Fibroblast of lung (primary cell): ENCODE measurements at places on chromosomes 7 and 10. TPM values are rescaled to one million over a fixed set of nuclear protein-coding genes. Genes with fewer than 3 reads are reported as not detected.
A peak's percentile ranks its signal among the peaks of the same experiment; 100 is the strongest.

The COL26A1 gene
- total RNA-seq: not detected in 2 replicates

- H3K27me3 ChIP-seq: no peaks in the 10 kb centered on the region
- H3K36me3 ChIP-seq: no peaks in the 10 kb centered on the region
- H3K4me1 ChIP-seq: peaks cover 30% of the 10 kb centered on the region
- peak; percentile 76 for DNase-seq
- peak overlapping the region; percentile 91 for H3K27ac ChIP-seq
Observed at GRCh38 chr10:33129996-33130386, 172.0 kb upstream of the ITGB1 start.

The MOSPD3 gene
- total RNA-seq: 3.9 and 5.9 TPM in 2 replicates

The CPVL gene
- 0.17 and 0.51 TPM in 2 replicates for total RNA-seq

The CHCHD2 gene
- 224 and 338 TPM in 2 replicates for total RNA-seq

The TCERG1L gene
- not detected in 2 replicates for total RNA-seq

DNA sequence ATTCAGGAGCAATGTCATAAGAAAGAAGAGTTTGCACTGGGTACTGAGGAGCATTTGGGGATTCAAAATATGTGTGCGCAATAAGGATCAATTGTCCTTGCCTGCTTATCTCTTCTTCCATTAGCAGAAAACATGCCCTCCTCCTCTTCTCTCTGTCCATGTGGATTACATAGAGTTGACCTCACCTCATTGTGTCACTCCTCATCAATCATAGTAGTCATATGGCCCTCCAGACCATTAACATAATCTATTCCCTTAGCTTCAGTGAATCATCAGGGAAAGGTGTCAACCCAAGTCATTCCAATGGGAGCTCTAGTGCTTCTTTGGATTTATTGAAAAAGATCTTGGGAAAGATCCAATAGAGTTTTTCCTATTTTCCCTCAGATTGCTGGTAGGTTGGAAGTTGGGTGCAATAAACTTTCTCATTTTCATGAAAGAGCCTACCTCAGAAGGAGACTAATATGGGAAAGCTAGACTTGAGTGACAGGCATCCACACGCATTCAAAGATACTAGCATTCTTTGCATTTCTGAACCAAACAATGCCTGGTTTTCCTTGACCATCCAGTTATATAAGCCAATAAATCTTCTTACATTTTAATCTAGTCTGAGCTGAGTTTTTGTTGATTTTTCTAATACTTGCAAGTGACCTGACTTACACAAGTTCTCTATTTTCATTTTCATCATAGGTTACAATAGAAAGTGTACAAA is 71.5 kb upstream of the FAM13C start:
- peak; percentile 19 for DNase-seq
- H3K4me1 ChIP-seq: peaks cover 6% of the 10 kb centered on the region
- H3K27ac ChIP-seq: no peak overlapping the region
- no peaks in the 10 kb centered on the region for H3K36me3 ChIP-seq

DNA sequence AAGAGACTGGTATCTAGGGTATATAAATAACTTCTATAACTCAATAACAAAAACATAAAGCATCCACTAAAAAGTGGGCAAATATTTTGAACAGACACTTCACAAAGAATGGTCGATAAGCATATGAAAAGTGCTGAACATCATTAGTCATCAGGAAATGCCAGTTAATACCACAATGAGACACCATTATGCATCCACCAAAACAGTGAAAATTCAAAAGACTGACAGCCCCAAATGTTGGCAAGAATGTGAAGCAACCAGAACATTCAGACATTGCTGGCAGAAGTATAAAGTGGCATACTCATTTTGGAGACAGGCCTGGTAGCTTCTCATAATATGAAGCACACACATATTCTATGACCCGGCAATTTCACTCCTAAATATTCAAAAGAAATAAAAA is 26.5 kb upstream of the GSAP start:
- DNase-seq: no peak
- peaks cover 7% of the 10 kb centered on the region for H3K4me1 ChIP-seq
- H3K36me3 ChIP-seq: no peaks in the 10 kb centered on the region
- H3K27me3 ChIP-seq: no peaks in the 10 kb centered on the region

The GSTO2 gene
- total RNA-seq: 2.1 and 3.1 TPM in 2 replicates

- H3K27me3 ChIP-seq: no peaks in the 10 kb centered on the region
- H3K4me3 ChIP-seq: no peak overlapping the region
- no peaks in the 10 kb centered on the region for H3K4me1 ChIP-seq
- no peak for DNase-seq
- no peaks in the 10 kb centered on the region for H3K36me3 ChIP-seq
- H3K27ac ChIP-seq: no peak overlapping the region
Observed at GRCh38 chr10:128497660-128498377, 371.6 kb upstream of the MKI67 start.

GRCh38 chr7:99184532-99185218 is 23.2 kb downstream of the KPNA7 start:
- no peak overlapping the region for H3K4me3 ChIP-seq
- no peak overlapping the region for H3K27ac ChIP-seq
- no peak for DNase-seq
- no peaks in the 10 kb centered on the region for H3K4me1 ChIP-seq
- H3K36me3 ChIP-seq: no peaks in the 10 kb centered on the region
- no peaks in the 10 kb centered on the region for H3K27me3 ChIP-seq

- peaks cover 7% of the 10 kb centered on the region for H3K4me1 ChIP-seq
- no peak for DNase-seq
- H3K4me3 ChIP-seq: no peak overlapping the region
- H3K27ac ChIP-seq: no peak overlapping the region
- no peaks in the 10 kb centered on the region for H3K36me3 ChIP-seq
- no peaks in the 10 kb centered on the region for H3K27me3 ChIP-seq
Observed at GRCh38 chr10:103833731-103834365, 21.5 kb downstream of the SH3PXD2A start.

DNA sequence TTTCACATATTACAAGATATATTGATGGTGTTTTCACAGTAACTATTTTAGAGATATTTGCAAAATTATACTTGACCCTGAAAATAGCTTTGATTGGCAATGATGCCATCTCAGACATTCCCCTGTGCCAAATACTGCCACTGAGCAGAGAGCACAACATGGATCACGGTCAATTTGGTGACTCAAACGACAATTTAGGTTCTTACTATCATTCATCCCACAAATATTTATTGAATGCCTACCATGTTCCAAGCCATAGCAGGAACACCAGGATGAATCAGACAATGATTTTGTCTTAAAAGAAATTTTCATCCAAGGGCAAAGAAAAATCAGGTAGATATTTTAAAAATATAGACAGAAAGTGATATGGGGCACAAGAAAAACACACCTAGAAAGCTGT is 153.2 kb upstream of the ADO start:
- no peak overlapping the region for H3K27ac ChIP-seq
- H3K36me3 ChIP-seq: no peaks in the 10 kb centered on the region
- no peaks in the 10 kb centered on the region for H3K27me3 ChIP-seq
- no peaks in the 10 kb centered on the region for H3K4me1 ChIP-seq
- H3K4me3 ChIP-seq: no peak overlapping the region

DNA sequence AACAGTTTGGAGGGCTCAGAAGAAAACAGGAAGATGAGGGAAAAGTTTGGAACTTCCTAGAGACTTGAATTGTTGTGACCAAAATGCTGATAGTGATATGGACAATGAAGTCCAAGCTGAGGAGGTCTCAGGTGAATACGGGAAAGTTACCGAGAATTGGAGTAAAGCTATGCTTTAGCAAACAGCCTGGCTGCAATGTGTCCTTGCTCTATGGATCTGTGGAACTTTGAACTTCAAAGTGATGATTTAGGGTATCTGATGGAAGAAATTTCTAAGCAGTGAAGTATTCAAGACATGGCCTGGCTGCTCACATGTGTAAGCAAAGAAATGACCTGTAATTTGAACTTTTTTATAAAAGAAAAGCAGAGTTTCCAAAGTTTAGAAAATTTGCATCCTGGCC is 240.2 kb upstream of the KLF14 start:
- H3K27me3 ChIP-seq: no peaks in the 10 kb centered on the region
- H3K4me3 ChIP-seq: no peak overlapping the region
- DNase-seq: no peak
- no peak overlapping the region for H3K27ac ChIP-seq

DNA sequence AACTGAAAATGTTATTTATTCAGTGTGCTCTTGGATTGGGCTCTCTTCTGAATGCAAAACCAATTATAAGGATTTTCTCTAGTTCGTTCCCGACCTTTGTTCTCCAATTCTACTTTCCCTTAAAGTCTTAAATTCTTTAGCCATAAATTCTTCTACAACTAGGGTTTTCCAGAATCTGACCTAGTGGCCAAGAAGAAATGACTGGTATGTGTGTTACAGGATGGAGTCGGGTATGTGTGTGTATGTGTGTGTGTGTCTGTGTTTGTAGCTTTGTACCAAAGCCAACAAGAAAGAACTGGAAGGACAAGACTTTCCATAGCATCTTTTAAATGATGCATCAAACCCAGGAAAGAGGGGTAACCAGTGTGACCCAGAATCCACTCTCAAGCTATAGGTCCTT is 25.8 kb upstream of the LEP start:
- H3K27ac ChIP-seq: peak overlapping the region; percentile 44
- no peaks in the 10 kb centered on the region for H3K27me3 ChIP-seq
- H3K4me1 ChIP-seq: peaks cover 11% of the 10 kb centered on the region
- no peaks in the 10 kb centered on the region for H3K36me3 ChIP-seq

DNA sequence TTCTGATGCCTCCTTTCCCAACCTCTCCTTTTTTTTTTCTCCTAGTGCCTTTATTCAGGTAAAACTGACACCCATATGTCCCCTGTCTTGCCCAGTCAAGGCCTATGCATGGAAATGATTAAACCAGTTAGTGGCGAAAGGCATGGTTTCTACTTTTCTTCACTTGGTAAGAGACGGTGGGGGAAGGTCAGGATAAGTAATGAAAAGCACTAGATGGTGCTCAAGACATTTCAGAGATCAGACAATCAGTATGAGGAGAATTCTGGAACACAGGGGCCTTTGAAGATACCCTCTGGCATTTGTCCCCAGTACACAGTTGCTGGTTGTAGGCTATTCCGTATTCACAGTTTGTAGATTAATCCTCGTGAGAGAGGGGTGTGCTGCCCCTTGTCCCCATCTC is 121.2 kb downstream of the RTKN2 start:
- H3K36me3 ChIP-seq: no peaks in the 10 kb centered on the region
- no peak overlapping the region for H3K27ac ChIP-seq
- H3K4me3 ChIP-seq: no peak overlapping the region

DNA sequence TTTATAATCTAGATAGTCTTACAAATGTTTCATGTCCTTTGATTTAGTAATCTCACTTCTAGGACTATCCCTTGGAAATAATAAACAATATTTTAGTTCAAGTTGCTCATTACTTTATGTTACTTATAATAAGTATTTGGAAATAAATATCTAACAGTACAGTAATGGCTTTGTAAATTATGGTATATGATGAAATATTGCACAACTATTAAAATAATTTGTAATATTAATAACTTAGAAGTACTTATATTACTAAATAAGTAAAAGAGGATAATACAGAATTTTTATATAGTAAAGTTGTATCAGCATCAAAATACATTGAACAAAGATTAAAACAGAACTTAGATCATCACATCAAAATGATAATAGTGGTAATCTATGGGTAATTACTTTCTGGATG is 41.1 kb downstream of the SP4 start:
- no peak overlapping the region for H3K4me3 ChIP-seq
- H3K36me3 ChIP-seq: no peaks in the 10 kb centered on the region
- no peaks in the 10 kb centered on the region for H3K4me1 ChIP-seq
- H3K27ac ChIP-seq: no peak overlapping the region
- DNase-seq: no peak

DNA sequence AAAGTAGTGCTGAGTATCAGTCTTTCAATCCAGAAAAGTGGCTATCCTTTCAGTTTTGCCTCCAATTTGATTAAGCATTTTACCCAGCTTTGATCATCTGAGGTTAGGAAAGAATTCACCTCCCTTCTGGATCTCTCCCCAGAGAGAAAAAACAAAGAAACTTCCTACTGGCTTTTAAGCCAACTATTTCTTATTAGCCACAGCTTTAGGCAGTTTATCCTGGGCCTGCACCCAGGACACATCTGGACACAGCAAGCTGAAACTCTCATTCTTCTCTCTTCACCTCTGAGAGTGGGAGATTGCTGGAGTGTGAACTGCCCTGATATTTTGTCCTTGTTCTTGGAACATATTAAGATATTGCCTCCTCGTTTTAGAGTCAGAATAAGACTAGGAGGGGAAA is 43.5 kb upstream of the LSM8 start:
- H3K4me1 ChIP-seq: no peaks in the 10 kb centered on the region
- no peak overlapping the region for H3K27ac ChIP-seq
- no peaks in the 10 kb centered on the region for H3K27me3 ChIP-seq
- DNase-seq: peak; percentile 34
- no peaks in the 10 kb centered on the region for H3K36me3 ChIP-seq

DNA sequence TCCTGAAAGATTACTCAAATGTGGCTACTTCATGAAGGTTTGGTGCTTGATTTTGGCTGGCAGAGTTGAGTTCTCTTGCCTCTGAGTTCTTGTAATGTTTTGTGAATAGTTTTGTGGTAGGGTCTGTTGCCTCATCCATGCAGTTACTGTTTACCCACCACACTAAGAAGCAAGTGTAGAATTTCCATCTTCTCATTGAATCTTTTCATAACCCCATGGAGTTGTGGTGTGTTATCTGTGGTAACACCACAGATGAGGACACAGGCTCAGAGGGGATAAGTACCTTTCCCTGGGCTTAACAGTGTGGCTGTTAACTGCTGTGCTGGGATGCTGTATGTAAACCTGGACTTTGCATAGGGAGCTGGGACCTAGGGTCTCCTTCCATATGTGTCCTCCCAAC is 186.3 kb downstream of the CAMK1D start:
- H3K27me3 ChIP-seq: no peaks in the 10 kb centered on the region
- peak; percentile 41 for DNase-seq
- no peaks in the 10 kb centered on the region for H3K36me3 ChIP-seq
- H3K4me3 ChIP-seq: no peak overlapping the region
- H3K27ac ChIP-seq: no peak overlapping the region

The FEZF1 gene
- total RNA-seq: not detected in 2 replicates

The RAB19 gene
- total RNA-seq: not detected in 2 replicates

DNA sequence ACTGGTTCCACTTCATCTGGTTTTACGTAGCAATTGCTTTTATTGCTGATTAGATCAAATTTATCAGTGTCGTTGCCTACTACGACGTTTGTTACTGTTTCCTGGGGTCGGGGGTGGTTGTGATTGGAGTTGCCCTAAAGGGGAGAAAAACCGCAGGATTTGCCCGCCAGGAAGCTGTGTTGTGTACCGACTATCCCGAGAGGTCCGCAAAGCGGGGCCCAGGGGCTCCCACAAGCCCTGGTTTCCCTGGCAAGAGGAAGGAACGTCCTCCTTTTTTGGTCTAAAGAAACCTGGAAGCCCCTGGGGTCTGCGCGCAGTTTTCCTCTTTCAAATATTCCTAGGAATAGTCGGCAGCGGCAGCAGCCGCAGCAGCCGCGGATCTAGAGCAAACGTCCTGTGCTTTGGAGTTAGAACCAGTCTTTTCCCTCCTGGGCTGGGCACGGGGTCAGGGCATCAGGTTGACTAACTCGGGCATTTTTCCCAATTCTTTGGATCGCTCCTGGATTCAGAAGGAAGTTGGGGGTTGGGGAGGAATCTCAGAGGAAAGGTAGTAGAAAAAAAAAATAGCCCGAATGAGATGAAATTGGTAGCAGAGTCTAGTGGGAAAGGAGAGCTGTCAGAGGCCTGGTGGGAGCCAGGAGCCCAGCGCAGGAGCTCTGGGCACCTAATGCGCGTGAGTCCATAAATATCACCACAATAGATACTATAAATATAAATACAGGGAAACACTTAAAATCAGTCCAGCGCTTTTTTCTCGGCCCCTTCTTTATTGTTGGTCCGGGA is 4.6 kb downstream of the VAX1 start:
- no peak overlapping the region for H3K27ac ChIP-seq
- no peaks in the 10 kb centered on the region for H3K36me3 ChIP-seq
- H3K27me3 ChIP-seq: peaks cover 67% of the 10 kb centered on the region
- H3K4me1 ChIP-seq: no peaks in the 10 kb centered on the region
- H3K4me3 ChIP-seq: no peak overlapping the region

The VGF gene
- total RNA-seq: 0.26 and 0.66 TPM in 2 replicates

GRCh38 chr7:97001221-97001620 is 4.1 kb upstream of the DLX6 start:
- no peak overlapping the region for H3K27ac ChIP-seq
- H3K27me3 ChIP-seq: peaks cover 52% of the 10 kb centered on the region
- DNase-seq: no peak
